ENCODE measurements at places on chromosomes 7 and 10. TPM values are rescaled to one million over a fixed set of nuclear protein-coding genes. Genes with fewer than 3 reads are reported as not detected.

Gene UPF2
- total RNA-seq: 22.4 TPM

Gene OR2A7
- total RNA-seq: 4.2 TPM

GRCh38 chr7:120475994-120476393, 203.0 kb downstream of the KCND2 start:
- DNase-seq: no peak

DNA sequence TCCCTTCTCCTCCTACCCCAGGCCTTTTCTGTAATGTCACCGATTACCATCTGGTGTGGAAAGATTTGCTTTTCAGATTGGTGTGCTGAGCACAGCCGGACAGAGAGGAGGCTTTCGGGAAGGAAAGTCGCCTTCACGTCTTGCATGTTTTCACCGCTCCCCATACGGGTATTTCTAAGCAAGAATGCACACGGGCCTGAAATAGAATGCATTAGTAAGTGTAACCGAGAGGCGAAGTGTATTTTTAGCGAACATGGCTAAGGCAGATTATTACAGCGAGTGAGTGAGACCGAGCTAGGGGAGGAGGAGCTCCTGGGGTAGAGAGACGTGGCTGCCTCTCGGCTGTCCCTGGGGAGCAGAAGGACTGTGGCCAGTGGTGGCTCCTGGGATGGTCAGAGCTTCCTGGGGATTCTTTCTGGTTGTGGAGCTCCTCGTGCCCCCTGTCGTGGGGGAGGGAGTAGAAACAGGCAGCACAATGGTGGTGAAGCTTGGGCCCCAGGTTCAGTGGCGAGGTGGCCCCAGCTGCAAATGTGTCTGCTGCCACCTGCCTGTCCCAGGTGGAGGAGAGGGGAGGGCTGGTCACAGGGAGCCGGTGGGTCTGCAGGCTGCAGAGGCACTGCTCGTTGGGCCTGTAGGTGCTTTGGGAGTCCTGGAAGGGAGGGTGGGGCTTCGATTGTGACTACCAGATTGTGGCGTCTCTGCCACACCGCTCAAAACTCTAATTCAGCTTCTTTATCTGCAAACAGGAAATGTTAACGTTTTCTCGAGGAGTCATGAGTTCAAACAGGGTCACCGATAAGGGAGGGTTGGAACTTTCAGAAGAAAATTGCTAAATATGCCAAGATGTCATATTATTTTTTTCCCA, 135.8 kb downstream of the CAMK1D start:
- DNase-seq: no peak

Gene PPP1R3A
- not detected for total RNA-seq

DNA sequence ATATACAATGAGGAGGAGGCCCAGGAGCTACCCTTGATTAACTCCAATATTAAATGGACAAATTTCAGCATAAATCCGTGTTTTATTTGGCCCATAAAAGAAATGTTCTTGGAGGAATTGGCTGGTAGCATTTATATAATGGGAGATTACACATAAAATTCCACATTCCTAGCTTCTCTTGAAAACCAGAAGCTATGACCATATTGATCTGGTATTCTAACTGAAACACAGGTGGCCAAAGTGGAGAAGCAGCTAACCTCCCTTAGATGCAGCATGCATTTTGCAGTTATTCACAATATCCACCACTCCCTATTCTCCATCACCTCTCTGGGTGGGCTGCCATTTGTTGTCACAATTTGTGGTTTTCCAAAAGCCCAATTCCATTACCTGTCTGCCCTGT, 148.8 kb upstream of the CACNA2D1 start:
- DNase-seq: no peak

GRCh38 chr10:3805201-3805790, 20.3 kb upstream of the KLF6 start:
- no peak for DNase-seq

DNA sequence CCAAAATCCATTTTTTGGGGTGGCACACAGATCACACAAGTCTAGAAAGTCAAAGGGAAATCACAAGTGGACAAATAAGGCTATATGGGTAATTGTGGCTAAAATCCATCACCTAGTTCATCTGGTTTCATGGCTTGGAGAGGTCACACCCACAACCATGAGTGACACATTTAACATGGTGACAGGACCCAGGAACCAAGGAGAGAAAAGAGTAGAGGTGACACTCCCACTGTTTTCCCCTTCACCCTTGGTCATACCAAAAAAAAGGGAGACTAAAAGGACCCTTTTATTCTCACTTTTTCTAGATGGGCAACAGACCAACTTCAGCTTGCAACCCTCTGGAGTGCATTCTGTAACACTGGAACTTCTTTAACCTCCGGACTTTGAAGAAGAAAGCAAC, 46.2 kb upstream of the ZNF107 start:
- DNase-seq: no peak

DNA sequence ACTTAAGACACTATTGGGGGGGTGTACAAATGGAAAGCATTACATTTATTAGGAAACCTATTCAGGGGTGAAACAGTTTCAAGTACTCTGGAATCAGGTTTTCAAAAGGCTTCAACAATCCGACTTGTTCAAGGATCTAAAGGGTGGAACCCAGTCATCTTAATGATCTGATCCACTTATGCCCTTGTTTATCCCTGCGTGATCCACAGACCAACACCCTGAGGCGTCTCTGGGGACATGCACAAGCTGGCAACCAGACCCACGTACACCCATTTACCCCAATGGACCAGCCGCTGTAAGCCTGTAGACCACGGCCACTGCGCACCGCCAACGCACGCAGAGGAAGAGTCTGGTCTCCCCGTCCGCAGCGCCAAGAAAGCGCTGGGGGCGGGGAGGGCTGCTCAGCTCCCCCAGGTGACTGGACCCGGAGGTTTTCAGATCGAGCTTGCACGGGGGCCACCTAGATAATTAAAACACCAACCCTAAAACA, 13.4 kb downstream of the HNRNPF start:
- DNase-seq: no peak

GRCh38 chr7:155965010-155965409, 152.7 kb upstream of the SHH start:
- no peak for DNase-seq

- DNase-seq: no peak
These were observed 90.1 kb upstream of the PIK3CG start for GRCh38 chr7:106774768-106775551.

- no peak for DNase-seq
These were observed 208.2 kb downstream of the MGMT start for GRCh38 chr10:129675027-129675769.

DNA sequence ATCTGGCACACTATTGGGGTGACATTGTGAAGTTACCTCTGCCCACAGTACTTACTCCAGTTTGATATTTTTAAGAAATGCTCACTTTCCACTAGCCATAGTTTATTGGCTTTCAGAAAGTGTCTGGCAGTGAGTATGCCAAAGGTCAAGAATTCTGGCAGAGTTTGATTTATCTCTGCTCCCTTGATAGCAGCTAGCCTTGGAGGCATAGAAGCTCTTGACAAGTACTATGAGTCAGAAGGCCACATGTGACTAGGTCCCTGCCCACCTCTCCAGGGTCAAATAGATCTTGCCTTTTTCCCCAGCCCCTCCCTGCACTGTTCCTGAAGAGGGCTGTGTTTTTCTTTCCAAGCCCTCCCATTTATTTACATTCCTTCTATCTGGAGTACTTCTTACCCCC, 202.2 kb downstream of the AUTS2 start:
- no peak for DNase-seq

DNA sequence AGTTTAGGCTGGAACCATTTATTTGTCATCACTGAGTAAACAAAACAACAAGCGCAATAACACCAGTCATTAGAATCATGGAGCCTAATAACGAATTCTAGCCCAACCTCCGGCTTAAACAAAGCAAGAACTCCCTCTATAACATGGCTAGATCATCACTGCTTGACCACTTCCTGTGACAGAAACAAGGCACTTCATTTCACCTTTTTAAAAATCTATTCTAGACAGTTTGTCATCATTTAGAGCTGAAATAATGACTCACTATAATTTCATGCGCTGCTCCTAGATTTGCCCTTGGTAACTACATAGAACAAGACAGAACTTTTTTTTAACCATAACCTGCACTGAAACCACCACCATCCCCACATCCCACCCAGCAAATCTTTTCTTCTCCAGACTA, 81.3 kb downstream of the OSBPL3 start:
- DNase-seq: no peak

Gene TWIST1
- 99.5 TPM for total RNA-seq

DNA sequence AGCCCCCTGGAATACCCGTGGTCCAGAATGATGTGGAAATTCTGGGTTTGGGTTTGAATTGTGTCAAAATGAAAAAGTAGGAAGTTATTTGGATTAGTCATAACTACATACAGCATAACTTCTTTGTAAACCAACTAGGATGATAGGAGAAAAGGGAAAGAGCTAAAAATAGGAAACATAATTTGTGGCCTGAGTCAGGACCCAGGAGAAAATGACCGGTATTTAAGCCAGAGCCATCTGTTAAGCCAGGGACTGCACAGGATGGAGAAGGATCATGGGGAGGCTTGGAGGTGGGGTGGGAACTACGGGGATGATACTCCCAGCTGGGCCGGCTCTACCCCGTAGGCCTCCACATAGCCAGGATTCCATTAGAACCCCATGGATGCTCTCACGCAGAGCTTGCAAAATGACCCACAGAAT, 98.6 kb downstream of the MYOF start:
- DNase-seq: no peak

Gene OR9A2
- 2.0 TPM for total RNA-seq

All from breast epithelium (tissue), 4 donors.